ENCODE measurements at places on chromosomes 12 and 14. TPM values are rescaled to one million over a fixed set of nuclear protein-coding genes. Genes with fewer than 3 reads are reported as not detected.

SPX gene
- total RNA-seq: 9.4 TPM

OR6C68 gene
- total RNA-seq: not detected

PROX2 gene
- total RNA-seq: not detected

DNAI7 gene
- total RNA-seq: not detected

GLS2 gene
- 0.31 TPM for total RNA-seq

SVOP gene
- not detected for total RNA-seq

DNA sequence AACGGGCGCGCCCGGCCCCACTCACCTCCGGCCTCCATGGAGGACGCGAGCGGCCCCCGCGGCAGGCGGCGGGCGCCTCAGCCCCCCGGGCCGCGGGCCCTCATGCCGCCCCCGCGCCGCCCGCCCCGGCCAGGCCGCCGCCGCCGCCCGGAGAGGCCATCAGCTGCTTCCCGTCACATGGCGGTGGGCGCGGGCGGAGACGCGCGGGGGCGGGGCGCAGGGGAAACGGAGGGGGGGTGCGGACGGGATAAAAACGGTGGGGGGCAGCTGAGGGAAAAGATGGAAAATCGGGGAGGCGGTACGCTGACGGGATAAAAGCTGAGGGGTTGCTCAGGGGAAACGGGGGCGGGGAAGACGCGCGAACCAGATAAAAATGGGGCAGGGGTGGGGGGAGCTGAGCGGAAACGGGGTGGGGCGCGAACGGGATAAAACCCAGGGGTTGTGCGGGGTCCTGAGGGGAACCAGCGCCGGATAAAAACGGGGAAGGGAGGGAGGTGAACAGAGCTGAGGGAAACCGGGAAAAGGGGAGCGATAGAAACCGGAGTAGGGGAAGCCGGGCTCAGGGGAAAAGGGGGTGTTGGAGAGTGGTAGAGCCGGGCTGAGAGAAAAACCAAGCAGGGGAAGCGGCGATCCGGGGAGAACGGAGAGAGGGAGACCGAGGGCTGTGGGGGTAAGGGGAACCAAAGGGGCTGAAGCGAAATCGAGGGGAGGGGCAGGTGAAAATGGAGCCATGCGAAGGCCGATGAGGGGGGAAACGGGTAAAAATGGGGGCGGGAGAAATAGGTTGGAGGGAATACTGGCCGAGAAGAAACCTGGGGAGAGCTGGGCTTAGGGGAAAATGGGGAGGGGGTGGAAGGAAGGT, at the start of gene WSB2:
TSS of gene WSB2 (minus strand) at position 169 of the 862 bp plus-strand sequence. CDS start at position 38, 131 bp downstream.
- H3K36me3 ChIP-seq: no peaks in the 10 kb centered on the region
- H3K4me1 ChIP-seq: peaks cover 52% of the 10 kb centered on the region
- H3K27ac ChIP-seq: peak within 1 kb of the TSS; percentile 92

DNA sequence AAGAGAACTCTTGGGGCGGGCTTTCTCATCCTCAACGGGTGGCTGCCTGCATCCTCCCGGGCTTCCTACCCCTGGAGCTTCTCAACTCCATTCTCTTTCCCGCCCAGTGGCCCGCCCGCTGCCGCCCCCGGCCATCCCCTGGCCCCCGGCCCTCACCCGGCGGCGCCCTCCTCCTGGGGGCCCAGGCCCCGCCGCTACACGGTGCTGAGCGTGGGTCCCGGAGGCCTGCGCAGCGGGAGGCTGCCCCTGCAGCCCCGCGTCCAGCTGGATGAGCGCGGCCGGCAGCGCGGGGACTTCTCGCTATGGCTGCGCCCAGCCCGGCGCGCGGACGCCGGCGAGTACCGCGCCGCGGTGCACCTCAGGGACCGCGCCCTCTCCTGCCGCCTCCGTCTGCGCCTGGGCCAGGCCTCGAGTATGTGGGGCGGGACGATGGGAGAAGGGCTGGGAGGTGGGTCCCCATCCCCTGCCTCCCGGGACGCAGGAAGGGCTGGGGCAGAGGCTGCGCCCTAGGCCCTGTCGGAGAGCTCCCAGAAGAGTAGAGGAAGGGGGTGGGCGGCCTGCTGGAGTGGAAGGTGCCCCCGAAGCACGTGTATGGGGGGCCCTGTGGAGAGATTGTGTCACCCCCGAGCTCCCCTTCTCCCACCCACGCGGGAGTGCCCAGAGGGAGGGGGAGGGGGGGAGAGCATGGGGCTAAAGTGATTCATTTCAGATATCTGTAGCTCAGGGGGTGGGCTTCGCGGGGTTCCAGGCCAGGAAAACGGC, 1.5 kb downstream of the LAG3 start:
- no peak overlapping the region for H3K4me3 ChIP-seq
- no peaks in the 10 kb centered on the region for H3K27me3 ChIP-seq
- peaks cover 14% of the 10 kb centered on the region for H3K36me3 ChIP-seq
- H3K27ac ChIP-seq: no peak overlapping the region

DNA sequence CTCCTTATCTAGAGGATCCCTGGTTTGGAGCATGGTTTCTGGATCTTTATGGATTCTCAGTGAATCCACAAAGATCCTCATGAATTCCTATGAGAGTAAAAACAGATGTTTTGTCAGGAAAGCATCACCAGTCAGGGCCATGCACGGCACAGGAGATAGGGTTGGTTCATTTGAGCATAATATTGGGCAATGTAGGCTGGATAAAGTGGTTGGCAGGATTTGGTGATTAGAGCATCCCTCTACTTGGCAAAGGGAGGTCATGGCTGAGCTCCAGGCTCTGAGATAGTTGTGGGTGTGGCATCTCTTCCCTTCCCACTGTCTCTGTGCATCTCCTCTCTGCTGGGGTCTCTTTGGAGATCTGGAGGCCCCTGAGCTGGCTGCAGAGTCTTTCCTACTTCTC, 149.8 kb downstream of the DACT1 start:
- no peak for DNase-seq
- no peaks in the 10 kb centered on the region for H3K36me3 ChIP-seq
- H3K27ac ChIP-seq: no peak overlapping the region
- no peak overlapping the region for H3K4me3 ChIP-seq
- H3K27me3 ChIP-seq: peaks cover 17% of the 10 kb centered on the region

DNA sequence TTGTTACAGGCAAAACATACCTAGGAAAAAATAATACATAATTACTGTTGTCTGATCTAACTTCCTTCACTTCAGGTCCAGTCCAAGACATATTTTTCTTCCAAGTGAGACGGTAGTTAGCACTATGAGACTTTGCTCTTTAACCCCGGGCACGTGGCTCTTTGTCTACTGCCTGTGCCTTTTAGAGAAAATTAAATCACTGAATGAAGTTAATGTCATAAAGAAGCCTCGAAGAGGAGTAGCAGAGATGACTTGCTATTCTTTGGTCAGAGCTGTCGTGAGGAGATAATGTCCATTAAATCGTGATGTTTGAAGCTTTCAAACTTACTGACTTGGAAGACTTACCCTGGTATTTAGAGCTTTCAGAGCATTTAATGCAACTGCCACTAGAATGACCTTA, 8.7 kb downstream of the TESPA1 start:
- H3K36me3 ChIP-seq: no peaks in the 10 kb centered on the region
- no peak overlapping the region for H3K27ac ChIP-seq
- no peak overlapping the region for H3K4me3 ChIP-seq
- DNase-seq: no peak

DNA sequence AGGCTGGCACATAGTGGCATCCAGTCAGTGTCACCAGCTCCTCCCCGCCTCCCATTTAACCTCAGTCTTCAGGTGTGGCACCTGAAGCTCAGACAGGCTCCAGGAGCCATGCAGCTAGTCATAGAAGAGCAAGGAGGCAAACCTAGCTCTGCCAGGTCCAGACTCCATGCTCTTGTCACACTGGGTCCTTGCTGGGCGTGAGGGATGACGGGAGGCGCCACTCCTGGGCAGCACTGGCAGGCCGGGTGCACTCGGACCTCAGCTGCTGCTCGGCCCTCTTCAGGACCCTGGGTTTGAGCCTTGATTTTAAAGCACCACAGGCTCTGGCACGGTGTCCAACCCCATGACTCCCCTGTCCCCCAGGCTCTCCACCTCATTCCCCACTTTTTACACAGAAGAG, 24.1 kb downstream of the ITPK1 start:
- no peak for DNase-seq
- H3K36me3 ChIP-seq: no peaks in the 10 kb centered on the region
- H3K27me3 ChIP-seq: no peaks in the 10 kb centered on the region
- H3K4me3 ChIP-seq: no peak overlapping the region

GRCh38 chr12:119649202-119649808, 18.6 kb upstream of the PRKAB1 start:
- DNase-seq: no peak
- H3K4me3 ChIP-seq: no peak overlapping the region
- H3K27me3 ChIP-seq: no peaks in the 10 kb centered on the region
- H3K27ac ChIP-seq: no peak overlapping the region
- H3K4me1 ChIP-seq: no peaks in the 10 kb centered on the region

- H3K4me1 ChIP-seq: no peaks in the 10 kb centered on the region
- H3K4me3 ChIP-seq: no peak overlapping the region
- no peaks in the 10 kb centered on the region for H3K36me3 ChIP-seq
These were observed 70.2 kb upstream of the TCL1A start for GRCh38 chr14:95784137-95784536.

DNA sequence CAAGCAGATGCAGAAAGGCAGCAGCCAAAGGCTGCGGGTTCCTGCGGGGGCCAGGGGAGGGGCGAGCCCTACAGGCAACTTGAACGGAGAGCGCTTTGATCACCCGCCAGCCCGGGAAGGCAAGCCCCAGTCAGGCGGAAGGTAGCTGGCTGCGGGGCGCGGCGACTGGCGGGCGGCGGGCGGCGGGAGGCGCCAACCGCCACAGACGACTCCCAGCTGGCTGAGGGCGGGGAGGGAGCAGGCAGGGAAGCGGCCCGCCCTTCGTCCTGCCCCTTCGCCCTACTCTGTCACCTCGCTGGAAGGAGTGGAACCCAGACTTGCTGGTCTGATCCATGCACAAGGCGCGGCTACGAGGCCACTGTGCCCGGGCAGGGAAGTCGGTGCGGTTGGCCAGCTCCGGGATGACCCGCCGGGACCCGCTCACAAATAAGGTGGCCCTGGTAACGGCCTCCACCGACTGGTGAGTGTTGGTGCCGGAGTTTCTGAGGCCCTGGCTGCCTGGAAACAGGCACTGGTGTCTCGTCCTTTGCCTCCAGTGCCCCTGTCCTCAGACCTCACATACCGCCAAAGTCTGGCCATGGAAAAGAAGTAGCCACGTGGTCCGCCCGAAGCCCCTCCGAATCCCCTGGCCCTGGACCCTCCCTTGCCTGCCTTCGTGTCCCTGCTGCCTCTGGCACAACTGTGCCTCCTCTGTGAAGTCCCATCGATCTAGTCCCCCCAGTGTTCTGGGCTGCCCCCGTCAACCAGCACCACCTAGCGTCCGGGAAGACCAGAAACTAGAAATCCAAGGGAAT, 15.4 kb upstream of the CARMIL3 start:
- peaks cover 3% of the 10 kb centered on the region for H3K27me3 ChIP-seq
- no peak for DNase-seq
- peak overlapping the region; percentile 97 for H3K27ac ChIP-seq
- H3K4me3 ChIP-seq: peak overlapping the region; percentile 98
- no peaks in the 10 kb centered on the region for H3K36me3 ChIP-seq

DNA sequence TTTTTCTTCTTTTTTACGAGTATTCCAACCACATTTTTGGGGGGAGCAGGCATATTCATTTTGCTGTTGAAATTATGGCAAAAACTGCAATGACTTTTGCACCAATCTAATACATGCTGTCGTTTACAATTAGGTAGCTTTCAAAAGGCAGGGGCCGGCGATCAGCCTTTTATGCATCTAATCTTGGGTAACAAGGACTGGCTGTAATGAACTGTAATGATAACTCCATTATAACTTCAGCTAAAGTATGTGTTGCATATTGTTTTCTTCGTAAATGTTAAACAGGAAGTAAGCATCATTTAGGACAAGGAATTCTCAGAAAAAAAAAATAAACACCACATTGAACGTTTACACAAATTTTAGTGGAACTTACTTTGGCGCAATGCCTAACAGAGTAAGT, 30.3 kb upstream of the KLRF1 start:
- no peak overlapping the region for H3K4me3 ChIP-seq
- H3K36me3 ChIP-seq: no peaks in the 10 kb centered on the region
- H3K27ac ChIP-seq: no peak overlapping the region
- DNase-seq: no peak
- H3K27me3 ChIP-seq: no peaks in the 10 kb centered on the region

DNA sequence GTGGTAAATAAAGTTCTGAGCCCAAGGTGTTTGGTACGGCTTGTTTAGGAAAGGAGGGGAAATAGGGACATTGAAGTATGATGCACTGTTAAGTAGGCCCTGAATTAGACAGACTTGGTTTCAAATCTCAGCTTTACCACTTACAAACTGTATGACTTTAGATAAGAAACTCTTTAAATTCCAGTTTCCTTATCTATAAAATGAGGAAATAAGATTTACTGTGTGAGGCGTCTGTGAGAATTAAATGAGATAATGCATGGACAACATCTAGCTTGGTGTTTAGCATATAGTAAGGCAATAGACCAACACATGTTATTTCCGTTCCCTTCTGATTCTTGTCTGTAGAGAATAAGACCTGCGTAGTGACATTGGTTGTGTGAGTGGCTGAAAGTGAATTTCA, 7.0 kb downstream of the NCKAP1L start:
- H3K27me3 ChIP-seq: peaks cover 29% of the 10 kb centered on the region
- H3K4me1 ChIP-seq: peaks cover 2% of the 10 kb centered on the region
- H3K36me3 ChIP-seq: no peaks in the 10 kb centered on the region
- H3K4me3 ChIP-seq: no peak overlapping the region
- DNase-seq: no peak

- no peaks in the 10 kb centered on the region for H3K4me1 ChIP-seq
- H3K36me3 ChIP-seq: no peaks in the 10 kb centered on the region
- H3K27ac ChIP-seq: no peak overlapping the region
- peaks cover 85% of the 10 kb centered on the region for H3K27me3 ChIP-seq
These were observed 7.6 kb upstream of the FLVCR2 start for GRCh38 chr14:75570797-75571196.

- peaks cover 16% of the 10 kb centered on the region for H3K27me3 ChIP-seq
- H3K36me3 ChIP-seq: no peaks in the 10 kb centered on the region
- no peaks in the 10 kb centered on the region for H3K4me1 ChIP-seq
These were observed 46.9 kb upstream of the CAND1 start for GRCh38 chr12:67222302-67222701.

All from osteocyte (in vitro differentiated cells).